ENCODE measurements at places on chromosomes 13 and 19.

DNA sequence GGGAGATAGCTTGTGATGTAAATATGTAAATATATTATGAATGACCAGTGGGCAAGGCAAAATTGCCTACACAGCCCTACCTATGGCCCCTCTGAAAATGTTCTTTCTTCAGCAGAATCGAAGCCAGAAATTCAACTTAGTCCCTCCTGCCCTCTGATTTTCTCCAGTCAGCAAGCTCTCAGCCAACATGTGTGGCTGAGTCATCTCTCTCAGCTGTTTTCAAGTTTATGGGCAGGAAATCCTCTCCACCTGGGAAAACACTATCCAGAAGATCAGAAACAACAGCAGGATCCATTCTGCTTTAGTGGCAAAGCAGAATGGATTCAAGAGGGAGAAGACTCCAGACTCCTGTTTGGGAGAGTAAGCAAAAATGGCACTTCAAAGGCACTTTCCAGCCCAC is 8.9 kb upstream of the ZNF527 start:
- DNase-seq = no peak

DNA sequence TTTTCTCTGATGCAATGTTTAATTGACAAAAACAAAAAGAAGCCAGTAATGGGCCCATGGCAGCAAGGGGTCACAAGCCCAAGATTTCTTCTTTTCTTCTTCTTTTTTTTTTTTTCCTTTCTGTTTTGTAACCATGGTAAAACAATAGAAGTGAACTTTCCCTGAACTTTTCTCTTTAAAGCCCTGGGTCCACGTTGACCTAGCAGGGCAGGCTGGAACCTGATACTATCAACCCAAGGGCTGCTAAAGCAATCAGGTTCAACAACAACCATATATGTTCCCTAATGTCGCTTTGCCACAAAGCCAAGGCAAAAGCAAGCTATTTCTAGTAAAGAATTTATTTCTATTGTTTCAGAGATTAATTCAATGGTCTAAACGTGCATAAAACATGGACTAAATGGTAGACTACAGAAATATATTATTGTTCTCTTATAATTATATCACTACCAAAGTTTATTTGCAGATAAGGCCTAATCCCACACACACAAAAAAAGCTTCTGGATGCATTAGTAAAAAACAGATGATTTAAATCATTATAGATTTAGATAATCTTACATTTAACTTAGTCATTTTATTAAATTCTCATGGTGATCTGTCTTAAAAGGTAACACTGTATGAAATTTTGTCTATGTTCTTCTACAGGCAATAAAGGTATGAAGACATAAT is 153.9 kb downstream of the DACH1 start:
- DNase-seq = no peak

- DNase-seq = no peak
Observed at GRCh38 chr13:35841060-35841521, 290.1 kb downstream of the DCLK1 start.

DNA sequence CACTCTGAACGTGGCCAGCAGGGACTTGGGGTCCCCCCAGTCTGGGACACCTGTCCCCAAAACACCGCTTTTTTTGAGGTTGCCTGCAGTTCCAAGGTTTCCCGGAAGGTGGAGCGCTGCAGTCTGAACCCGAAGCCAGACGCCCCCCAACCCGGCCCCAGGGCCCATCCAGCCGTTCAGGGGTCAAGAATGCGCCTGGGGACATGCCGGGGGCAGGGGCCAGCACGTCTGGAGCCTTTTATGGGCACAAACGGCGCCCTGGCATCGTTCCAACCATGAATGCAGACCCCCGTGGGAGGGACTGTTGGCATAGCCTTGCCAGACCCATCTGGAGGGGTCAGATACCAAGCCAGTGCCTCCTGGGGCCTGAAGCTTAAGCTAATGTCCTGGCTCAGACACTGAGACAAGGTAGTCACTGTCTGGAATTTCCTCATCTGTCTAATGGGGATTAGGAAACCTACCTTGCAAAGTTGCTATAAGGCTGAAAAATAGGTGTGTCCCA is 6.9 kb downstream of the S1PR5 start:
- DNase-seq = no peak

- DNase-seq = no peak
Observed at GRCh38 chr13:44487989-44488388, 88.1 kb downstream of the TSC22D1 start.

DNA sequence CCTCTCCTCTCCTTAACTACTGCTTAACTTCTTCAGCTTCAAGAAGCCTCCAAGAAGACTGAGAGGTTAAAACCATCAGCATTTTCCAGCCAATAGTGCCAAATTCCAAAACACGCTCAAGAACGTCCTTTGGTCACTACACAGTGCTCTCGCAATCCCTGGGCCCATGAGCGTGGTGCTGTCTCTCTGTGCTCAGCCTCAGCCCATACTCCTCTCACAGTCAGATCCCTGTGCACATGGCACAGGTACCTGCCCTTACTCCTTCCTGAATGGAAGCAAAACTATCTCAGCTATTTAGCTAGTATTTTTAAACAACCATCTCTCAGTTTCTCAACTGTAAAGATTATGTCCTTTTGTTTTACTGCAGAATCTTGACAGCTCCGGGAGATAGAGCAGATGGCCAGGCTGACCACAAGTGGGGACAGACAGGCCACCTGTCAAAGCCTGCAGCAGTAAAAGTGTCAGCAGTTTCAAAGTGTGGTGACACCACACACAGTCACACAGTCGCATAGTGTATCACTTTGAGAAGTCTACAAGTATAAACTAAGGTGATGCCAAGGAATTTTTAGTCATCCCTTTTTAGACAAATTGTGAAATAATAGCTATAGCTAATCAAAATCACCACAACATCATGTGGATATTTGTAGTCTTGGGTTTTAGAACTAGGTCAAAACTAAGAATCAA is 35.7 kb downstream of the DZIP1 start:
- no peak for DNase-seq

DNA sequence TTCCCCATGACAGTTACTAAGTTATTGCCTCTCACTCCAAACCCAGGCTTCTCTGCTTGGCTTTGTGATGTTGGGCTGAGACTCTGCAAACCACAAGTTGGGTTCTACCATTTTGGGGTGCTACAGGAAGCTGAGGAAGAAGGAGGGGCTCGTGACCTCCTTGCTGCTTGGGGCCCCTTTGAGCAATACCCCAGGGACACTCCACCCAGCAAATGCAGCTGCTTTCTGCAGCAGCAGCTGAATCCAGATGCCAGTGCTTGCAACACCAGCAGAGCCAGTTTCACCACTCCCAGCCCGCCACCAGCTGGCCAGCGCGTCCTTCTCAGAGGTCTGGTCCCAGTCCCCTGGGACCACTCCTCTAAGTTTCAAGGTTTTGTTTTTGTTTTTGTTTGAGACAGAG is 22.0 kb upstream of the UBAC2 start:
- no peak for DNase-seq

DNA sequence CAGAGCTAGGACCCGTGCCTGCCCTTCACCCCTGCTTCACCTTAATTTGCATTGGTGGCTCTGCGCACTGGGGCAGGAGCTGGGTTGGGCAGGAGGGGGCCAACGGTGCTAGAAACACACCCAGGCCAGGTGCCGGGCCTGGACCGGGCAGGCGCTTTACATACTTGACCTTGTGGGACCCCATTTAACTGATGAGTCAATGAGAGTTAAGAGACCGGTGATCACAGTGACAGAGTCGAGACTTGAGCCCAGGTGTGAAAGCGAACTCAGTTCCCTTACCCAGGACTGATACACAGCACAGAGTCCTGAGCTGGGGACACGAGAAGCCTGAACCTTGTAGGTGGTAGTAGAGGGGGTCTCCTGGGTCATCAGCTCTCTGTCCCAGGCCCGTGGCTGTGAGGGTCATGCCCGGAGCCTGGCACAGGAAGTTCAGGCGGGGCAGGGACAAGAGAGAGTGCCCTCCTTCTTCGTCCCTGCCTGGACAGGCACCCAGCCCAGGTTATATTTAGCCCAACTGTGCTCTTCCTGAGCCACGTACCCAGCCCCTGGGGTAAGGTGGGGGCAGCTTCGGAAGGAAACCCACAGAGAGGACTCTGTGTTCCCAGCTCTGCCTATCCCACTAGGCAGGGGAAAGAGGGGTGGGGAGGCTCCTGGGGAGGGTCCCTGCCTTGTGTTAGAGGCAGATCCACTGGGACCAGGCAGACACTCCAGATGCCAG is 1.9 kb downstream of the PRX start:
- DNase-seq = no peak

GRCh38 chr13:49524740-49525501 is 29.2 kb downstream of the PHF11 start:
- DNase-seq = no peak

DNA sequence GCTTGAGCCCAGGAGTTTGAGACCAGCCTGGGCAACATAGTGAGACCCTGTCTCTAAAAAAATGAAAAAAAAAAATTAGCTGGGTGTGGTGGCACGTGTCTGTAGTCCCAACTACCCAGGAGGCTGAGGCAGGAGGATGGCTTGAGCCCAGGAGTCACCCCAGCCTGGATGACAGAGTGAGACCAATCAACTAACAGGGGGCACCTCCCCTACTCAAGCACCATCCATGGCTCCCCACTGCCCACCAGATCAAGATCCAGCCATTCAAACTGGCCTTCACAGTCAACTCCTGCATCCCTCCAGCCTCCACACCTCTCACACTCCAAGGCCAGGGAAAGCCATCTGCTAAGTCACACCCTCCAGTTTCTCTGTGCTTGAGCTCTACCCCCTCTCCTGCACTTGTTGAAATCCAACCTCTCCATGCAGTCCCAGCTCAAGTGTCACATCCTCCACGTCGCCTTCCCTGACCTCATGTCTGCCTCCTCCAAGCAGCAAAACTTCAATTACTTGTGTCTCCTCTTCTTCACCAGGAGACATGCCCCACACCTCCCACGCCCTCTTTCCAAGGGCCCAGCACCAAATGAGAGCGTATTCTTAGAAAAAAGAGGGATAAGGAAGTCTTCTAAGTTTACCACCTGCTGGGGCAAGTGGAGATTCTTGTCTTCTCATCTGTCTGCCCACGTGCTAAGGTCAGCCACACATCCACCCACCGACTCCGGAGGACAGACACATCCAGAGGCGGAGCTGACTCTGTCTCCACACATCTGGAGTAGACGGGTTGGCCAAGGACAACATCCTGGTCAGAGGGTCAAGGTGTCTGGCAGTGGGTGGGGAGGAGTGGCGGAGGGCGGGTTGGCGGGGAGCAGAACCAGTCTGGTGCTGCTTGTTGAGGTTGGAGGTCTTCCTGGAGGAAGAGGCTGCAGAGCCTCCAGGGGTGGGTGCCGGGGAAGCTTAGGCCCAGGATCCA is 974 bp upstream of the CYP4F22 start:
- no peak for DNase-seq

DNA sequence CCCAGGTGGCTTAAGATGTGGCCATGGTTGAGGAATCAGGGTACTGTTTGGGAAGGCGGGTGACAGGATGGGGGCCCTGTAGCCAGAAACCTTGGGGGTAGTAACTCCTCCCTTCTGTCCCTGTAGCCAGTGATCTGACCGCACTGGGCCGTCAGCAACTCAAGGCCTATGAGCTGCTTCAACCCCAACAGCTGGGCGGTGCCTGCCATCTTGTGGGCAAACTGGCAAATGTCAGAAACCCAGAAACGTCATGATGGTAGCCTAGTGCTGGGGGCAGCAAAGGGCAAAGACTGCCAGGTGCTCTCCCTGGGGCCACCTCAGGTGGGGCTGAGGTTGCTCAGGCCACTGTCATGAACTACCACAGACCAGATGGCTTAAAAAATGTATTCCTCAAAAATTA is 3.5 kb downstream of the COPE start:
- DNase-seq = no peak

- no peak for DNase-seq
Observed at GRCh38 chr19:48726556-48726955, 7.0 kb upstream of the MAMSTR start.

DNA sequence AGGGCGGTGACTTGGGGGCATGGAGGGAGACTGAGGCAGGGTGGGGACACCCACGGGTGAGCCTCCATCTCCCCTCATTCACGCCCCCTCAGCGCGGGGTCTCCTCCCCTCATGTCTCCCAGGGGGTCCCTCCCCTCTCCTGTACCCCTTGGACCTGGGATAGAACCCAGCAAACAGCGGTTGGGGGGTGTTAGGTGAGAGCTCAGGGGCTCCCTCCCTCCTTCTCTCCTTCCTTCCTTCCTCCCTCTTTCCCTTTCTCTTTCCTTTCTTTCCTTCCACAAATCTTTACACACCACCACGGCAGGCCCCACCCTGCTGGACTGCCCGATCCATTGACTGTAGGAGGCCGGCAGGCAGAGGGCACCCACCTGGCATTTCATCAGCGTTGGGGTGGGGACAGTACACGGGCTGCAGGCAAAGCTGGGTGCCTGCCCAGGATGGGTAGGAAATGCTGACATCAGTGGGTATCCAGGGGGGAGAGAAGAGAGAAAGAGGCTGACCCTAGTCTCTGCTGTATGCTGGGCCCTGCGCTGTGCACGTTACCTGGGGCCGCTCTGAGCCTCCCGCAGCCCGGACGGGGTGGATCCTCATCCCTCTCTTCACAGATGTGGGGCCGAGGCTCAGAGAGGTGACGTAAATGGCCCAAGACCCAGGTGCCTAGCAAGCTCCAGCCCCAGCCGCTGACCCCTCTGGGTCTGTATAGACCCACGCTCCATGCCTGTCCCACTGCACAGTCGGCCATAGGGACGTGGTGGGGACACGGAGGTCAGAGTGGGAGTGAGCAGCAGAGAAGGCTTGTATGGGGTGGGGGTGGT is 3.5 kb downstream of the SSC5D start:
- DNase-seq = no peak

GRCh38 chr13:114298866-114299265 is 15.4 kb upstream of the CHAMP1 start:
- no peak for DNase-seq

DNA sequence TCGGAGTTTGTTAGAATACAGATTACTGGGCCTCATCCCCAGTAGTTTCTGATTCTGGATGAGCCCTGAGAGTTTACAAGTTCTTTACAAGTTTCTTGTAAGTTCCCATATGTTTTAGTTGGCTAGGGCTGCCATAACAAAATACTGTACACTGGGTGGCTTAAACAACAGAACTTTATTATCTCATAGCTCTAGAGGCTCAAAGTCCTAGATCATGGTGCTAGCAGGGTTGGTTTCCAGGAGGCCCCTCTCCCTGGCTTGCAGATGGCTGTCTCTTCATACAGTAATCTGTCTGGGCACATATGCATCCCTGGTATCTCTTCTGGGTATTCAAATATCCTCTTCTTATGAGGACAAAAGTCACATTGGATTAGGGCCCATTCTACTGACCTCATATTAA is 167.2 kb downstream of the KLF5 start:
- DNase-seq = no peak

DNA sequence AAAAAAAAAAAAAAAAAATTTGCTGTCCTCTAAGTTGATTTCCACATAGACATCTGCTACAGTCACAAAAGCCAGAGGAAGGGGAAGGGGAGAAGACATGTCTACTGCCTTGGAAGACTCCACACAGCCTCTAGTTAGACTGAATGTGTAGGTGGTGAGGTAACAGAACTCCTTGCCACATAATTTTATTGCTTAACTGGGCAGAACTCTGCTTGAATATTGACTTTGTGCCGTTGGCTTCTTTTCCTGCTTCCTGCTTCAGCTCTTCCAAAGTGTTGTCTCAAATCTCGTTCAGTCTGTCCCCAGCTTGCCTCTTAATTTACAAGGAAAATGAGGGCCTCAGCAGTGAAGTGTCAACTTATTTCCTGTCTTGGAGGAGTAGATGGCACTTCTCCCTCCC is 37.1 kb downstream of the ESD start:
- DNase-seq = no peak
